Pancreas (tissue), 10 donors: ENCODE measurements at places on chromosomes 12 and 14. TPM values are rescaled to one million over a fixed set of nuclear protein-coding genes. Genes with fewer than 3 reads are reported as not detected.

GRCh38 chr14:44803239-44803905, 158.4 kb downstream of the KLHL28 start:
- H3K4me3 ChIP-seq, result no peak overlapping the region
- no peaks in the 10 kb centered on the region for H3K4me1 ChIP-seq
- H3K36me3 ChIP-seq, result no peaks in the 10 kb centered on the region

DNA sequence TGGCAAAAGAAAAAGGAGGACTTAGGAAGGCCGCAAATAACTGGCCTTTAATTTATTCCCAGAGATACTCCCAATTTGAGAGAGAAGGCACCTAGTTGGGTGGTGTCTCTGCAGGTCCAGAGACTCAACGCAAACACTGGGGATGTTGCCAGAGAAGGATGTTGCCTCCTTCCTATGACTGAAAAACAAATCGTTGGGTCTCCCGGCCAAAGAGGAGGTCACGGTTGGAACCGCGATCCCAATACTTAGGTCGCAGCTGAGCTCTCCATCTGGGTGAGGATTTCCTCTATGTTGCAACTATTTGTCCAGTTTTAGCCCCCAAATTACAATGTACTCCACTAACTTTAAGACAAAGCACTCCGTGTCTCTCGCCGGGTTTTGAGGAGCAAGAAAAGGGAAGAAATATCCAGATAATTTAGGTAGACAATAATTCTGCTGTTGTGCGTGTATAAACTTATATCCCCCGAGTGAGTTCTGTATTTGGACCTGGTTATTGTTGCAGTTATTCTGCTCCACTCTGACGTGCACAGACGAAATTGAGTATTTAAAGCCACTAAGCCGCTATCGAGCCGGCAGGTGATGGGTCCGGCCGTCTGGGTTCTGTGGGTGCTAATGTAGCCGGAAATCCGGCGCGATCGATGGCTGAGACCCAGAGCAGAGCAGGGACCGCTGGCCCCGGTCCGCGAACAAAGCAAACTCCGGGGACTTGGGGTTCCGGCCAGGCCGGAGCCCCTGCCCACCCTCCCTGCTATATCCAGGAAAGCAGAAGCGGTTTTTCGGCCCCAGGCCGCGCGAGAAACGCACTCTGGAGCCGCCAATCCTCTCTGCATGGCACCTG, 5.7 kb downstream of the HOXC12 start:
- H3K27ac ChIP-seq, result no peak overlapping the region
- no peak for DNase-seq
- H3K4me1 ChIP-seq, result no peaks in the 10 kb centered on the region
- no peak overlapping the region for H3K4me3 ChIP-seq
- no peaks in the 10 kb centered on the region for H3K36me3 ChIP-seq

GRCh38 chr14:72612041-72612440, 281.9 kb downstream of the DPF3 start:
- H3K4me1 ChIP-seq, result no peaks in the 10 kb centered on the region
- no peak overlapping the region for H3K27ac ChIP-seq
- DNase-seq, result no peak
- H3K4me3 ChIP-seq, result no peak overlapping the region

DNA sequence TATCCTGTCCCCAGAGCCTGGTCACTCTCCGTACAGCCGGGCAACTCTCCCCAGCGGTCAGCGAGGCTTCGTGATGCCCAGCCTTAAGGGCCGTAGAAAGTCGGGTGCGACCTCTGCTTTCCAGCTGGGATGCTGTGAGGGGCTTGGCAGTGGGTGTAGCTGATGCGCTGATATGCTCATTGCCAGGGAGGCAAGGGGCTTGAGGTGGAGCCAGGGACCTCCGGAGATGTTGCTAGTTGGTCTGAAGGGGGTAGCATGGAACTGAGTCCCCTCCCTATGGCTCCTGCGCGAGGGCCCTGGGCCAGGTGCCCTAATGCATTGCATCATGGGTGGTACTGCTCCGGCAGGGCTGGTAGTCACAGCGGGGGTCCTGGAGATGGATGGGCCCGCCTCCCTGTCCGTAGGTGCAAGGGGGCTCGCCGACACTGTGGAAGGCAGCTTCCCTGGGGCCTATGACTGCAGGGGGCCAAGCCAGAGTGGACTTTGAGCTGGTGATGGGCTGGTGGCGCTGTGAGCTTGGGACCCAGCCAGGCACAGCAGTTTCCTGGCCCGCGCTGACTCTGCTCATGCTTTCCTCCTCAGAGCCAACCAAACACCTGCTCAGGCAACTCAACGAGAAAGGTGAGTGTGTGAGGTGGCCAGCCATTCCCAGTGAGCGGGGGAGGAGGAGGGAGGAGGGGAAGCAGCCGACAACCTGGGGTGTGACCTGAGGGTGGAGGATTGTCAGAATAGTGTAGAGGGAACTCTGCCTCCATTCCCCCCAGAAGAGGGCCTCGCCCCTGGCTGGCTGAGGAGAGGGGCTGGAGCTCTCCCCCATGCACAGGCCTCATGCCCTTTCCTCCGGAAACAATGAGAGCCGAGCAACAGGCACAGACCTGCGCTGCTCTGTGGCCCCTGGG, 32.3 kb downstream of the PLEKHG3 start:
- H3K36me3 ChIP-seq, result peaks cover 5% of the 10 kb centered on the region
- H3K27ac ChIP-seq, result peak overlapping the region; percentile 77
- H3K4me1 ChIP-seq, result peaks cover 19% of the 10 kb centered on the region

- no peak overlapping the region for H3K4me3 ChIP-seq
- no peak for DNase-seq
- peaks cover 11% of the 10 kb centered on the region for H3K4me1 ChIP-seq
- H3K36me3 ChIP-seq, result no peaks in the 10 kb centered on the region
- no peak overlapping the region for H3K27ac ChIP-seq
Observed at GRCh38 chr14:23937203-23937602, 16.4 kb upstream of the DHRS4 start.

GRCh38 chr14:84929086-84929485, 600.9 kb upstream of the FLRT2 start:
- DNase-seq, result no peak
- H3K27ac ChIP-seq, result no peak overlapping the region
- H3K4me3 ChIP-seq, result no peak overlapping the region
- H3K4me1 ChIP-seq, result no peaks in the 10 kb centered on the region
- no peaks in the 10 kb centered on the region for H3K27me3 ChIP-seq
- H3K36me3 ChIP-seq, result no peaks in the 10 kb centered on the region

DNA sequence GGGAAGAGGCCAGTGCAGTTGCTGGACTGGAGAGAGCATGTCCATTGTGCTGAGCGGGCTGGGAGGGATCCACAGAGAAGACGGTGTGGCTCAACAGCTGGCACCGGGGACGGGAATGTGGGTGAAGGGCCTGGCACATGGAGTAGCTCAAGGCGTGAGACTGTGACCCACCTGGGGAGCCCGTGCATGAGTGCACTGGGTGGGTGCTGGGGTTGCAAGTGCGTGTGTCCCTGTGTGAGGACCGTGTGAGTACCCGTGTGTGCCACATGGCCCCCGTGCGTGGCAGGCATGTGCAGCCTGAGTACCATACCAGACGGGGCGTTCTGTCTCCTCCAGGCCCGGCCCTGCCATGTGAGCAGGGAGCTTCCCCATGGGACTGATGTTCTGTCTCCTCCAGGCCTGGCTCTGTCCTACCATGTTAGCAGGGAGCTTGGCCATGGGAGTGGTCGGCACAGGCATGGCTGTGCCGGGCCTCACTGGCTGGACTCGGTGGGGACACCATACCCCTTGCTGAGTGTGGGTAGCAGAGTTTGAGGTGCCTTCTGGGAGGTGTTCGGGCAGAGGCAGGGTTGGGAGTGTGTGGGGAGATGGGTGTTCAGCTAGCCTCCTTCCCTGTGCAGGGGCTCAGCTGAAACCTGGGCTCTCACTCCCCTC, 234.4 kb downstream of the TMEM121 start:
- DNase-seq, result no peak
- H3K27ac ChIP-seq, result no peak overlapping the region
- H3K4me1 ChIP-seq, result no peaks in the 10 kb centered on the region
- H3K4me3 ChIP-seq, result no peak overlapping the region
- H3K36me3 ChIP-seq, result no peaks in the 10 kb centered on the region

BBOF1 gene
- 2.0 TPM for total RNA-seq

DNA sequence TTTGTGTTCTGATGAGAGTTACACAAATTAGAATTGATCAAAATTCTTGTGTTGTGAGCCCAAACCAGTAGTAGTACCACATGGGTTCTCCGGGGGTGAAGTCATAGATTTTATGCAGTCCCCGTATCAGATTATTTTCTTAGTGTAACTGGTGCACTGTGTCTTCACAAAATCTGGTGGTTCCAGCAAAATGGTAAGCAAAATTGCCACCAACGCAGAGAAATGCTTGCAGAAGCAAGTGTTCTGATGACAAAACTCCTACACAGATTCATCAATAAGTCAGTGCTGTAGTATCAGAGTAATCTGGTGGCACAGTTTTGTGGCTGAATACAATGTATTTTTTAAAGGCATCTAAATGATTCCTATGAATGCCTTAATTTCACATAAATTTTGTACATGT, 1.3 kb upstream of the CACNA2D4 start:
- DNase-seq, result no peak
- H3K36me3 ChIP-seq, result no peaks in the 10 kb centered on the region
- no peaks in the 10 kb centered on the region for H3K27me3 ChIP-seq
- H3K4me3 ChIP-seq, result no peak overlapping the region

DNA sequence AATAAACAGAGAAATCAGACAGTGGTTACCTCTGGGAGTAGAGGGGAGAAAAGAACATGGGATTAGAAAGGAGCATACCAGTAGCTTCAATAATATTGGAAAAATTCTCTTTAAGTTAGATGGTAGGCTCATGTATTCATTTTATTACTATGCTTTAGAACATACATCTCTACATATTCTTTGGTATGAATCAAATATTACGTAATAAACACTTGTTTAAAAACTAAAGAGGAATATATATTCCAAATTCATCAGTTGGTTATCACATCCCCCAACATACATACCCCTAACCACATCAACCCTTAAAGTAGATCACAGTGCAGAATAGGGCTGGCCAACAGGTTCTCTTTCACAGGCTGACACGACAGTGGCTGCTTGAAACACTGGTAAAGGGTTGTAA, 5.6 kb downstream of the RPAP3 start:
- H3K36me3 ChIP-seq, result no peaks in the 10 kb centered on the region
- H3K27ac ChIP-seq, result no peak overlapping the region
- H3K4me1 ChIP-seq, result no peaks in the 10 kb centered on the region
- no peak overlapping the region for H3K4me3 ChIP-seq
- no peak for DNase-seq

ATXN3 gene
- total RNA-seq, result 9.3 TPM

- no peak for DNase-seq
- H3K36me3 ChIP-seq, result no peaks in the 10 kb centered on the region
- H3K27ac ChIP-seq, result no peak overlapping the region
- no peak overlapping the region for H3K4me3 ChIP-seq
- H3K27me3 ChIP-seq, result no peaks in the 10 kb centered on the region
Observed at GRCh38 chr14:105466531-105467248, 7.9 kb upstream of the CRIP2 start.

DNA sequence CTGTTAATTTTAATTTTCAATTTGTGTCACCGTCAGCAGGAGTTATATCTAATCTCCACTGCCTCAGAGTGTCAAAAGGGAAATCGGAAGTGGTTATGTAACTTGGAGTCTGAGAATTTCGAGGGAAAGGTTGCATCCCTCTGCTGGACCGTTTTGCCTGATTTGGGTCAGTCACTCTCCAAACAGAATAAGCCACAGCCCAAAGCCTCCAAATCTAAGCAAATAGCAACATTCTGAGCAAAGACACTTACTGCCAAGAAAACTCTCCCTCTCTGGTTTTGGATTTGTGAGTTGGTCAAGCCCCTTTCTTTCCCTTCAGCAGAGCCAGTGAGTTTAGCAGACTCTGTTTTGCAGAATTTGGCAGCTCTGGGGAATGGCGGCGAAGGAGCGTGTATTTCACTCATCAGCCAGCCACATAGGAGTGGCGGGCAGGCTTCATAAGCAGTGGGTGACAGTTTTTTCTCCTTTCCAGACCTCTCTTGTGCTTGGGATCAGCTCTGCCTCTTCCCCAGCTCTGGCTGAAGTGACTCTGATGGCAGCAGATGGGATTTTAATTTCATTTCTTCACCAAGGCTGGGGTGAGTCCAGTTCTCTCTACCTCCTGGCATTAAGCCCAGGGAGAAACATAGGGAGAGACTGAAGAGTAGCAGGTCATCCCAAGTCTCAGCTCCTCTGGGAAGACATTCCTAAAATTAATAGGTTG, 218.7 kb upstream of the NOS1 start:
- H3K4me1 ChIP-seq, result no peaks in the 10 kb centered on the region
- no peaks in the 10 kb centered on the region for H3K27me3 ChIP-seq
- DNase-seq, result no peak
- H3K36me3 ChIP-seq, result no peaks in the 10 kb centered on the region
- no peak overlapping the region for H3K27ac ChIP-seq
- no peak overlapping the region for H3K4me3 ChIP-seq
